ENCODE measurements at places on chromosomes 3 and 15. TPM values are rescaled to one million over a fixed set of nuclear protein-coding genes. Genes with fewer than 3 reads are reported as not detected.

CACNA2D3 gene
- total RNA-seq, result not detected

DNA sequence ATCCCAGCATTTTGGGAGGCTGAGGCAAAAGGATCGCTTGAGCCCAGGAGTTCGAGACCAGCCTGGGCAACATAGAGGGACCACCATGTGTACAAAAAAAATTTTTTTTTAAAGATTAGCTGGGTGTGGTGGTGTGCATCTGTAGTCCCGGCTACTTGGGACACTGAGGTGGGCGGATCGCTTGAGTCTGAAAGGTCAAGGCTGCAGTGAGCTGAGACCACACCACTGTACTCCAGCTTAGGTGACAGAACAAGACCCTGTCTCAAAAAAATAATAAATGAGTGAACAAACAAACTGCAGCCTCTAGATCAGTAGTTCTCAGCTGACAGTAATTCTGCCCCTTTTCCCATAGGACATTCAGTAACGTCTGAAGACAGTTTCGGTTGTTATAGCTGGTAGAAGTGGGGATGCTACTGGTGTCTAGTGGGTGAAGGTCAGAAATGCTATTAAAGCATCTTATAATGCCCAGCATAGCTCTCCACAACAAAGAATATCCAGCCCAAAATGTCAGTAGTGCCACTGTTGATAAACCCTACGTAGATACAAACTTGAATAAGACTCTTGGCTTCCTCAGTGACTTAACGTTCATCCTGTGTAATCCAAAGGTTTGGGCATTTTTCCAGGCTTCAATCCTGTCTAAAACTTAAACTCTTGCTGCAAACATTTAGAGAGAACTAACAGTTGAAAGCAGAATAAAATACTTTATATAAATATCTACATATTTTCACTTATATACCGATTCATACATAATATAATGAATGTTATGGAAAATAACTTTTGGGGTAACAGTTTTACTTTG is 10.6 kb downstream of the SMC4 start:
- no peak for DNase-seq
- H3K27me3 ChIP-seq, result no peaks in the 10 kb centered on the region
- H3K4me1 ChIP-seq, result no peaks in the 10 kb centered on the region
- H3K27ac ChIP-seq, result no peak overlapping the region
- peaks cover under 1% of the 10 kb centered on the region for H3K36me3 ChIP-seq

GRCh38 chr3:44802011-44802410 is 40.4 kb downstream of the KIF15 start:
- H3K27me3 ChIP-seq, result no peaks in the 10 kb centered on the region
- H3K36me3 ChIP-seq, result no peaks in the 10 kb centered on the region
- no peak overlapping the region for H3K4me3 ChIP-seq
- no peak for DNase-seq

ZNF502 gene
- 2.0 TPM for total RNA-seq

CHRNA3 gene
- not detected for total RNA-seq

- peak overlapping the region; percentile 39 for H3K27ac ChIP-seq
- no peaks in the 10 kb centered on the region for H3K27me3 ChIP-seq
- peak; percentile 83 for DNase-seq
- H3K4me3 ChIP-seq, result no peak overlapping the region
- H3K4me1 ChIP-seq, result peaks cover 21% of the 10 kb centered on the region
- H3K36me3 ChIP-seq, result no peaks in the 10 kb centered on the region
These were observed 35.3 kb upstream of the SEMA4B start for GRCh38 chr15:90165659-90166489.

DNA sequence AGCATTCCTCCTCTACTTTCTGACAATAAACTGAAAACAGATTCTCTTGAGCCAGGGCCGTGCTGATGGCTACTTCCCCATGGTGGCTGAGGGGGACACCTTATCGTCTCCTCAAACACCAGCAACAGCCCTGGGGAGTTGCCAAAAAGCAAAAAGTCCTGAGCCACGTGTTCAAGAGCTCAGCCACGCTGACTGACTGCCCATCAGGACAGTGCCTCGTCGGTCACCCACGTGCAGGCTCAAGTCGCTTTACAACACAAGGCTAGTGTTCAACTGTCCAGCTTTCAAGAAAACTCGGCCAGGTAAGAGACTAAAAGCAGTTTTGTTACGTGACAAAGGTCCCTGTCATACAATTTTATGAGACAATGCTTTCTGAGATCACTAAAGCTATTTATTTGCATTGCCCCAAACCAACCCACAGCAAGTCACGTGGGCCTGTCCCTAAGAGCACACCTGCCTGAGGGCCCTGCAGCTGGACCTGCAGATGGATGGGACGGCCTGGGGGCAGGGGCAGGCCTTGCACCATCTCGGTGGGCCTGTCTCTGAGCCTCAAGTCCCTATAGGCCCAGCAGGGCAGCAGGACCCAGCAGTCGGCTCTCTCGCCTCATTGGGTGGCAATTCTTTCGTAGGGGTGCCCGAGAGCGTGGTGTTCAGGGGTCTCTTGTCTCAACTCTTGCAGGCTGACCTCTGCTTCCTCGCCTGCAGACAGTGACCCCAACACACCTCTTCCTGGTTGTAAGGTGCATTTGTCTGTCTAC is 42.7 kb downstream of the NIPA2 start:
- H3K36me3 ChIP-seq, result peaks cover 7% of the 10 kb centered on the region
- no peaks in the 10 kb centered on the region for H3K27me3 ChIP-seq

- H3K27me3 ChIP-seq, result no peaks in the 10 kb centered on the region
- no peaks in the 10 kb centered on the region for H3K36me3 ChIP-seq
- no peak overlapping the region for H3K27ac ChIP-seq
- no peaks in the 10 kb centered on the region for H3K4me1 ChIP-seq
- DNase-seq, result no peak
These were observed 34.0 kb downstream of the LYZL4 start for GRCh38 chr3:42376344-42376798.

- H3K27ac ChIP-seq, result no peak overlapping the region
- H3K27me3 ChIP-seq, result no peaks in the 10 kb centered on the region
- no peak for DNase-seq
- H3K4me3 ChIP-seq, result no peak overlapping the region
These were observed 53.4 kb upstream of the CD200R1L start for GRCh38 chr3:112900113-112900512.
